ENCODE measurements at places on chromosomes 7 and 10.

DNA sequence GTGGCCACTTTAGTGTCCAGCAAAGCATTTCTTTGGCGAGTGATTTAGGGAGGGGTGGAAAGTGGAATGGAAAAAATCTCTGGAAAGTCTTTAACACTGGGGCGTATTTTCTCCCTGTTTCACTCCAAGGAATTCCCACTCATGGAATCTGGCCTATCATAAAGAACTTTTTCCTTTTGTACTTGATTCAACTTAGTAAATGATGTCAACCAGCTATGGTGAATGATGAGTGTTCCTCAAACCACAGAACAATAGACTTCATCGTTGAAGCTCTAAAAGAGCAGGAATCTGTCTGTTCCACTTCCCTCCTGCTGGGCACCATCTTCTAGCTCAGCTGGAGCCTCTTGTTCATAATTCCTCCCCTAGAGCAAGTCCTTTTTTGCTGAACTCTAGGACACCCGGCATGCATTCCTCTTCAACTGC lies 66.5 kb downstream of the EPDR1 start:
- DNase-seq: no peak

- DNase-seq: no peak
Observed at GRCh38 chr10:34938399-34938670, 123.2 kb upstream of the PARD3 start.

- DNase-seq: no peak
Observed at GRCh38 chr7:94748376-94748775, 92.4 kb upstream of the SGCE start.

- no peak for DNase-seq
Observed at GRCh38 chr10:14118953-14119352, 211.8 kb downstream of the FRMD4A start.

GRCh38 chr7:95469848-95470247 lies 15.9 kb upstream of the ASB4 start:
- DNase-seq: no peak

GRCh38 chr10:69220041-69220451 lies at the start of gene HKDC1:
Gene HKDC1, plus strand, starts transcription at chr10:69220332. Its CDS starts 104 bp downstream, at chr10:69220436.
- no peak for DNase-seq

GRCh38 chr10:132364594-132364970 lies 32.4 kb upstream of the PWWP2B start:
- DNase-seq: no peak

- DNase-seq: no peak
Observed at GRCh38 chr10:96093948-96094347, 36.1 kb upstream of the ZNF518A start.

GRCh38 chr7:30863706-30864035 lies 48.0 kb upstream of the AQP1 start:
- no peak for DNase-seq

DNA sequence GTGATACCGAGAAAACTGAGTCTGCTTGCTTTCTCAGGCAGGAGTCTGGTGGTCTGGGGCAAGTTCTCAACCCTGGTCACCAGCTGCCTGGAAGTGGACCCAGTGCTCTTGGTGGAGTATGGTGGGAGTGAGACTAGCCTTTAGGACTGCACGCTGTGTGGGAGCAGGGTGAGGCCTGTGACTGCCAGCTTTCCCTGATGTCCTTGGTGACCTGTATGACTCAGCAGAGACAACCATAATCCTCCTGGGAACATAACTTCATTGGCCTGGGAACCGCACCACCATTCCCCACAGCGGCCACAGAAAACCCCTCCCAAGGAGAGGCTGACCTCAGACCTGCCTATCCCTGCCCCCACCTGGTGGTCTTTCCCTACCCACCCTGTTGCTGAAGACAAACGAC lies 139.5 kb upstream of the CHRM2 start:
- no peak for DNase-seq

- DNase-seq: no peak
Observed at GRCh38 chr7:44064791-44065430, 456 bp downstream of the PGAM2 start.

DNA sequence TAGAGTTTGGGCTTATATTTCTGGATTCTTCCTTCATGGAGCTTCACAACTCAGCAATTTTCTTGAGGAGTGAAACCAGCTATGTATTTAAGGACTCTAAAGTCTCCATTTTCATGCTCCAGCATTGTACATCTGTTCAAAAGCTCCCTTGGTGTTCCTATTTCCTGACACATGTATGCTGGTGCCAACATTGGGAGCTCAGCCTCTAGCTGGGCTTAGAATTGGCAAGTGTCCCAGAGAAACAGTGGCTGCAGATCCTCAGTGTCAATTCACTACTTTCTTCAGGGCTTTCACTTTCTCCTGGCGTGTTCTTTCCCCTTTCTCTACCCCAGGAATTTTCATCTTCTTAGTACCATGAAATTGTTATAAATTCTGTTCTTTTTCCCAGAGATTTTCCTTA lies 103.1 kb downstream of the ZNF467 start:
- no peak for DNase-seq

- DNase-seq: no peak
Observed at GRCh38 chr7:108972004-108972403, 402.3 kb downstream of the DNAJB9 start.

DNA sequence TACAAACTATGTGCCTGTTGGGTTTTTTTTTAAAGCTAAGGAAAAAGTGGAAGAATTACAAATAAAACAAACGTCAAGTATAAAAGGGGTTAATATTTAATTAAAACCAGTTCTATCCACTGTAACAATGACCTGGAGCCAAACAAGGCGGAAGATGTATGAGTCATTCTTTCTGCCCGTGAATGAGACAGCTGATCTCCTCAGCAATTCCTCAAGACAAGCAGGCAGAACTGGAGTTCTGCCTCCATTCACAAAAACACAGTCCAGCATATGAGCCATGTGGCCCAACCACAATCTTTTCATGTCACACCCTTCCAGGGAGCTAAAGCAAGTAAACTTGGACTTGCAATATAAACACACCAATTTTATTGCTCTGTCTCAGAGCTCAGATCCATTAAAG lies 8.4 kb downstream of the ETV1 start:
- DNase-seq: no peak

DNA sequence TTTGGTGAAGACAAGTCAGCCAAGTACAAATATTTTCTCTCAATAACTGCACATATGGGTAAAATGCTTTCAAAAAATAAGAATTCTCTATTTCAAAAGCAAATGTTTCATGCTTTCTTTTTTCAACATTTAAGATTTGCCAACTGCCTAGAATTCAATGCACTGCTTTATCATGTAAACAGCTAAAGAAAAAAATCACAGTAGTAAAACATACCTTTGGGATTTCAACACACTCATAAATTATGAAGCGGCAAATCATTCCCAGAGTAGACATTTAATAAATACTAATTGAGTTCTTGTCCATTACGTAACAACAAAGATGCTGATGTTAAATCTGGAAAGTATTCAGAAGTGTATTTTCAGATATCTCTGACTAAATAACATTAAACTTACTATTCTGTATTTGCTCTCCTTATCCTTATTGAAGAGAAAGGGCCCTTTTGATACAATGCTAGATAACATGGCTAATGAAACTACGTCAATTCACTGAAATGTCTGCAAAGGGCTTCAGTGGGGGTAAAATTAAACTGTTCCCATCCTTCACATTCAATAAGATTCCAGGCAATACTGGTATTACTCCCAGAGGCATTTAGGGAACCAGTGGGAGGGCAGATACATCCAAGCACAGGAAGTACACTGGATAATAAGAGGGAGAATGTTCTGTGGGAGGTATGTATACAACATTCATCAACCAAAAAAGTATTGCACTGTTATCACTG lies 13.9 kb downstream of the NAPEPLD start:
- DNase-seq: no peak

DNA sequence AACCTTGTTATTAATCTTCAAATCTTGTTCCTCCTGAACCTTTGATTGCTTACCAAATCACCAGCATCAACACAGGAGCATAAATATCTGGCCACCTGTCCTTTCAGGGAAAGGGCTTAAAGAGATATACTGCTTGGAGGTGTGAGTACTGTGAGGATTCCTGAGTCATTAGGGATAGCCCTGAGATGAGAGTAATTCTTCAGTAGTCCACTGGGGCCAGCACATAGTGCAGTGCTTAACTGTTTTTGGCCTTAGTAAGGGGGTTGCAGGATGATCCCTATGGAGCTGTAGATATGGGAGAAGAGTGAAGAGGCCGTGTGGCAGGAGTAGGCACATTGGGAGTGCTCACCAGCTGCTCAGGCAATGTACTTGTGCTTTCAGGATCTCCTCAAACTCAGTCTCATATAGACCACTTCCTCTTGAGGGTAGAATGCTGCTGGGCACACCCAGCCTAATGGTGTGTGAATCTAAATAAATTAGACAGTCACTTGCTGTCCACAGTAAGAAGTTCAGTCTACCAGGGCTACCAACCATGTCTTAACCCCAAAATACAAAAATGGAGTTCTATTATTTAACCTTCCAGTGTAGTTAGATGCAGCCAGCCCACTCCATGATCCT lies 26.5 kb upstream of the GPR141 start:
- DNase-seq: no peak

DNA sequence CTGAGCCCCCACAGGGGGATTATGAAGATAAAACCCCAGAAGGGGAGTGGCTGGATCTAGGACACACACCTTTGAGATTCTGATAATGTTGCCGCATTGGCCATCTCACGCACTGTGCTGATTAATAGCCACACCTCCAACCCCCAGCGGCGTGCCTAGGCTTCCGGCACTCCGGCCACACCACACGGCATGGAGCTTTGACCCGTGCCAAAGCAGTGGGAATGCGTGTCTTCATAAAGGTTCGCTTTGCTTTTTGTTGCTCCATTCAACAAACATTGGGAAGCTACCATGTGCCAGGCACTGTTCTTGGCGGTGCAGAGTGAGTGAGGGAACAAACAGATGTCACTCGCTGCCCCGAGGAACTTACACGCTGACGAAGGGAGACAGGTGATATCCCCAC lies 117.6 kb downstream of the TCERG1L start:
- peak; percentile 25 for DNase-seq

GRCh38 chr7:157564517-157565177 lies 227.8 kb downstream of the DNAJB6 start:
- DNase-seq: no peak

GRCh38 chr7:106793015-106793975 lies 71.8 kb upstream of the PIK3CG start:
- no peak for DNase-seq

DNA sequence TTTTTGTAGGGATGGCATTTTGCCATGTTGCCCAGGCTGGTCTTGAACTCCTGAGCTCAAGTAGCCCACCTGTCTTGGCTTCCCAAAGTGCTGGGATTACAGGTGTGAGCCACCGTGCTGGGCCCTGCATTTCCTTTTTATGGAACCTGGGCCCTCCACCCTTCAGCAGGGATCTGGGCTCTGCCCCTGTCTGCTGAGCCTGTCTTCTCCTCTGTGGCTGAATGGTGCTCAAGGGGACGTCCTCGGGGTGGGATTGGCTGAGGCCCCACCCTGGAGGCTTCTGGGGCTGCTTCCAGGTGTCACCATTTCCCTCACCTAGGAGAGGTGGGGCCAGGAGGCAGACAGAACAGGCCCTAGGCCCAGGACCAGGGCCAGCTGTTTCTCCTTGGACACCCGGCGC lies 18.4 kb downstream of the FAM241B start:
- no peak for DNase-seq

- no peak for DNase-seq
Observed at GRCh38 chr7:5690931-5691473, 90.5 kb downstream of the RNF216 start.

DNA sequence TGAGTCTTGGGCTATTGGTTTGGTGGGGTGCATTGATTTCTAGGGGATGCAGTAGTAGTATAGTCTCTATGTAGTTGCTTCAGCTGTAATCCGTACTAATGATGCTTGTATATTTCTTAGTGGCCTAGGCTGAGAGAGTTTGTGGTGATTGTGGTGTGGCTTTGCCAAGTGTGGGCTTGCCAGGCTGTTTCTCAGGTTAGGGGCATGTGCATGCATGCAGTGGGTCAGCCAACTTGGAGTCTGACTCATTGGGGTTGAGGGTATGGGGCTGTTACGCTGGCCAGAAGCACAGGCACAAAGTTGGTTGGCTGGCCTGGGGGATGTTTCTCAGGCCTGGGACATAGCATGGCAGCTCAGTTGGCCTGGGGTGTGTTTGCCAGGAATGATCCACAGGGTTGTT lies 25.7 kb upstream of the PLA2G12B start:
- DNase-seq: no peak

- DNase-seq: no peak
Observed at GRCh38 chr10:125691160-125691981, 8.4 kb upstream of the TEX36 start.

DNA sequence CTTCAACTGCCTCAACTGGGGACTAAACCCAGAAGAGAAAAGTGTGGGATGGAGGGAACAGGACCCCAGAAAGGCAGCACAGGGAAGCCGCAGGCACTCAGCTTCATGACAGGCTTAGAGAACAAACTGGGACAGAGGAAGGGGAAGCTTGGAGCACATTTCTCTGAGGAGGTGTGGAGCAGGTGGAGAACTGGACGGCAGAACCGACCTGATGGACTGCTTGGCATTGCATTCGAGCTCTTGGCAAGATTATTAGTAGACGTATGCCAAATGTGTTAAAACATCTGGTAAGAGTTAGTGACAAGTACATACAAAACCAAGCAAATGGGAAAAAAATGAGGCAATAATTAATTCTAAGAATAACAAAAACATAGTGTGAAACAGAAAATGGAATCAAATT lies 335.7 kb downstream of the SFMBT2 start:
- no peak for DNase-seq

DNA sequence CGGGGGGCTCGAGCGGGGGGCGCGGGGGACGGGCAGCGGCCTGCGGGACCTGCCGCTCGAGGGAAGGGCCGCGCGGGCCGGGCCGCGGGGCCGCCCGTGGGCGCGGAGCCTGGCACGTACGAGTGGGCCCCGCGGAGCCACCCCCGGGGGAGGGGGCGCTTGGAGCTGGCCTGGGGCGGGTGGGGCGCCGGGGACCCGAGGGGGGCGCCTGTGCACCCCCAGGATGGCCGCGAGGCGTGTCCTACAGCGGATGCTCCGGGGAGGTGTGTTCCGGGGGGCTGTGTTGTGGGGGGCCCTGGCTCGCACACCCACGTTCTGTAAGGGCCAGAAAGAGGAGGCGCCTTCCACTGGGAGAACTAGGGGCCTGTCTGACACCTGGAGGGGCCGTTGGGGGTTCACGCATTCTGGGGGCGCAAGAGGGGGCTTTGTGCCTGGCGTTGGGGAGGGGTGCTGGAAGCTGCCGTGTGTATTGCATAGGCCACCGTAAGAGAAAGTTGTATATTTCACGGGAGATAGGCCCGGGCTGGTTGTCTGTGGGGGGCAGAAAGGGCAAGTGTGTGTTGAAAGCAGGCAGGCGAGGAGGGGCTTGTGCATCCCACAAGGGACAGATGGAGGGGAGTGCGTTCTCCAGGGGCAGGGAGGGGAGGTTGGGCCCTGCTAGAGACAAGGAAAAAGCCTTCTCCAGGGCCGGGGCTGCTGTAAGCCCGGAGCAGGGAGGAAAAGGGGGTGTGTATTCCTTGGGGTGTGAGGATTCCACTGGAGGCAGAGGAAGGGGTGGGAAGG lies 663 bp downstream of the VPS37D start:
- no peak for DNase-seq

DNA sequence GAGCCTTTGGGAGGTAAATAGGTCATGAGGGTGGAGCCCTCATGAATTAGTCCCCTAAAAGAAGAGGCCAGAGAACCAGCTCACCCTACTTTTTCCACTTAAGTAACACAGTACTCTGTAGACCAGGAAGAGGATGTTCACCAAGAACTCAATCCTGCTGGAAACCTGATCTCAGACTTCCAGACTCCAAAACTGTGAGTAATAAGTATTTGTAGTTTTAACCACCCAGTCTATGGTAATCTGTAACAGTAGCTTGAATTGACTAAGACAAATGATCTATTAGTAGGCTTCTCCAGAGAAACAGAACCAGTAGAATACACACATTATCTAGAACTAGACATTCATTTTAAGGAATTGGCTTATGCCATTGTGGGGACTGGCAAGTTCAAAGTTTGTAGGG lies 51.5 kb downstream of the ANKMY2 start:
- no peak for DNase-seq

- no peak for DNase-seq
Observed at GRCh38 chr10:88194041-88194887, 330.8 kb downstream of the PTEN start.
